ENCODE measurements at places on chromosomes 3 and 15.

- DNase-seq = no peak
Observed at GRCh38 chr3:188209740-188210139, 55.8 kb downstream of the LPP start.

- DNase-seq = no peak
Observed at GRCh38 chr3:59300733-59301132, 250.9 kb upstream of the CFAP20DC start.

GRCh38 chr15:72778796-72779195, 4.8 kb downstream of the ADPGK start:
- DNase-seq = no peak

DNA sequence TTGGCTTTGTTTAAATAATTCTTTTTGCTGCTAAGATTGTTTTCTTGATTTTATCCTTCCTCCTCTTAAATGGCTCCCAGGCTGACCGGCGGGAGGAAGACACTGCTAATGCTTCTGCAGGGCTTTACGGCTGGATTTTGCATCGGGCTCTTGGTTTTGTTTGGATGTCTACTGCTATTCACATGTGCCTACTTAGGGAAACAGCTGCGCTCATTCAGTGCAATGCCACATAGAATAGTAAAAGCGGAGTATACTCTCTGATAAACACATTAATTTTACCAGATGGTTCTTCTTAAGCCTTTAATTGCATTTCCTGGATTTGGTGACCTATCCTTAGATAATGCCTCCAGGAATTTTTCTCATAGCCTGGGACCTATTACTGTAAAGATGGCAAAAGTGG, 146.6 kb downstream of the THSD4 start:
- no peak for DNase-seq

- DNase-seq = no peak
Observed at GRCh38 chr3:195203606-195204005, 67.4 kb downstream of the XXYLT1 start.

DNA sequence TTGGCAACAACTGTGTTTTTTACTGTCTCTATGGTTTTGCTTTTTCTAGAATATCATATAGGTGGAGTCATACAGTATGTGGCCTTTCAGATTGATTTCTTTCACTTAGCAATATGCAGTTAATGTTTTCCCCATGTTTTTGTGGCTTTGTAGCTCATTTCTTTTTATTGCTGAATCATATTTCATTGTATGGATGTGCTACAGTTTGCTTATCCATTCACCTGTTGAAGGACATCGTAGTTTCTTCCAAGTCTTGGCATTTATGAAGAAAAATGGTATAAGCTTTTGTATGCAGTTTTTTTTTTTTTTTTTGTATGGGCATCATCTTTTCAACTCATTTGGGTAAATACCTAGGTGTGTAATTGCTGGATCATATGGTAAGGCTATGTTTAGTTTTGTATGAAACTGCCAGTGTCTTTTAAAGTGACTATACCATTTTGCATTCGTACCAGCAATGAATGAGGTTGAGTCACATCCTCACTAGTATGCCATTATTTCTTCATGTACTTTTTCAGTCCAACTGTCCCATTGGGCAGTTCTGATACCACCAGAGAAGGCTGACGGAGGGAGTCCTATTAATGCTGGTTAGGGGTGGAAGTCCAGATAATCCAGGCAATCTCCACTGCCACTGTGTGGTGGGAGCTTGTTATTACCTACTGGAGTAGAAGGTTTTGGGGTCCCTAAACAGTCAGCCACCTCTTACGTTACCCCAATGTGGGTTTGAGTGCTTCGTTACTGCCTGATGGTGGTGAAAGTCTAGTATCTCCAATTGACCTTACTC, 210.5 kb downstream of the DOCK3 start:
- no peak for DNase-seq

- DNase-seq = no peak
Observed at GRCh38 chr3:168647582-168647981, 551.9 kb upstream of the GOLIM4 start.

GRCh38 chr3:9691636-9692035, 12.0 kb upstream of the CPNE9 start:
- no peak for DNase-seq

DNA sequence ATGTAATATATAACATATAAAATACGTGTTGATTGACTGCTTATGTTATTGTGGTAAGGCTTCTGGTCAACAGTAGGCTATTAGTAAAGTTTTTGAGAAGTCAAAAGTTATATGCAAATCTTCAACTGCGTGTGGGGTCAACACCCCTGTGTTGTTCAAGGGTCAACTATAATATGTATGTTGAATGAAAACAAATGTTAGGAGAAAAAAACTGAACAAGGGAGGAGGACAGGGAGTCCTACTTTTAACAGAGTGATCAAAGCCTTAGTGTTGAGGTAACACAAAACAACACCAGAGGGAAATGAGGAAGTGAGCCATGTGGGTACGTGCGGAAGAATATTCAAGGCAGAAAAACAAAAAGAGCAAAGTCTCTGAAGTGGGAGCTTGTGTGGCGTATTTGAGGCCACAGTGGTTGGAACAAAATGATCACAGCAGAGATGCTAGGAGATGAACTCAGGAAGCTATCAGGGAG, 62.5 kb downstream of the SFMBT1 start:
- no peak for DNase-seq

GRCh38 chr3:150296123-150296735, 111.9 kb upstream of the TSC22D2 start:
- DNase-seq = no peak

- no peak for DNase-seq
Observed at GRCh38 chr3:42749753-42750231, 23.3 kb downstream of the CCDC13 start.

GRCh38 chr15:29687204-29687815, 135.0 kb downstream of the TJP1 start:
- no peak for DNase-seq

GRCh38 chr15:48992096-48992495, 28.4 kb upstream of the SHC4 start:
- DNase-seq = no peak

GRCh38 chr3:120596853-120597223, 702 bp downstream of the NDUFB4 start:
- no peak for DNase-seq

DNA sequence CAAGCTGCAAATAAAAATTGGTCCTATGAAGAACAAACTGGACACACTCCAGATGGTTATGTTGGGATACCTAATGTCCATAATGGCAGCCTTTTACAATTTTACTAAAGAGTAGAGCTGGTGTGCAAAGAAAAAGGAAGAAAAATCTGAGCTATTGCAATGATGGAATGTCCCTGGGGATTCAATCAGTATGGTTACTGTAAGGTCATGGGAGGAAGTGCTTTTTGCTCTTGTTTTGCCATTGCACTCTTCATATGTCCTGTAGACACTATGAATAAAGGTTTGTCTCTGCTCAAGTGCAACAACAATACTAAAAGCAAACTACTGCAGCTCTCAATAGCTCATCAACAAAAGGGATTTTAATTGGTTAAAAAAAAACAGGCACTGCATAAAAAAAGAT, 5.4 kb downstream of the PFN2 start:
- DNase-seq = no peak
